EH (cell line): ENCODE measurements at places on chromosomes 13 and 19.
A peak's percentile ranks its signal among the peaks of the same experiment; 100 is the strongest.

DNA sequence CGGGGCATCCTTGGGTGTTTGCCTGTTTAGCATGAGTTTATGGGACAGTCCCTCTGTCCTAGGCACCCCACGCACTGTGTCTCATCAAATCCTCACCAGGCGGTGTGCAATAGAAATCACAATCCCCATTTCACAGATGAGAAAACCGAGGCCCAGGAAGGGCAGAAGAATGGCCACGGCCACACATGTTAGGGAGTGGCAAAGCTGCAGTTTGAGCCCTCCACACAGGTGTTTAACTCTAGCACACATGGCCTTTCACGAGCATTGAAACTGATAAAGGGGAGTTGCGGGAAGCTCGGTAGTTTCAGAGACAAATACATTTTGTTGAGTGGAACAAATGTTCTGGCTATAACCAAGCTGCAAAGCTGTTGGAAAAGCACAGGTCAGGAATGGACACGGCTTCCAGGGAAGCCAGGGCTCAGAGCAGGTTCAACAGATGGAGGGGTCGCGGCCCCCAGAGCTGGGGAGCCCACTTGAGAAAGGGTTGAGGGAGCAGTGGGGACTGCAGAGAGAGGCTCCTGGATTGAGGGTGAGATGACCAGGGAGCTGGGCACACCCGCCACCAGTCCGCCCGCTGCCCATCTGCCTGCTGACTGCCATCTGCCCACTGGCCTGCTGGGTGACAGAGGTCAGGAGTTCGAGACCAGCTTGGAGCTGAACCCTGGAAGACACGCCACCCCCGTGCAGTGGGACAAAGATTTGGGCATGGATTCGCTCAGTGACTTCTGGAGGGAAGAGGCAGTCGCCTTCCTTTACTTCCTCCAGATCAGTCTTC lies 154.7 kb downstream of the URI1 start:
- no peak for DNase-seq

- no peak for DNase-seq
Measured at GRCh38 chr19:41918653-41919244, 9.5 kb downstream of the ERFL start.

DNA sequence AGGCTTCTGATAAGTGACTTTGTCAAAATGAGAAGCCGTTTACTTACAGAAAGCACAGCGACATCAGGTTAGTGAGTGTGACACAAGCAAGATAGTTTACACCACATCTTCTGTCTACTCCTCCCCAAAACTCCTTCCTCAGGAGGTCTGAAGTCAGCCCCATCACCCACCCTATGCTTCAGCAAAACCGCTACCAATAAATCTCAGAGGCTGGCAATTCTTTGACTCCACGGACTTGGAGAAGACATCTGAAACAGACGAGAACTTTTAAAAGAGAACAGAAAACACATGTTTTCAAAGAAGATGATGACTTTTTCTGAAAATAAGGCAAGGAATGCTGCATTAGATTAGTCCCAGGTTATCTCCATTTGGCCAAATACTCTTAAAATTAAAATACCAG lies 261.1 kb downstream of the TBC1D4 start:
- DNase-seq = no peak

DNA sequence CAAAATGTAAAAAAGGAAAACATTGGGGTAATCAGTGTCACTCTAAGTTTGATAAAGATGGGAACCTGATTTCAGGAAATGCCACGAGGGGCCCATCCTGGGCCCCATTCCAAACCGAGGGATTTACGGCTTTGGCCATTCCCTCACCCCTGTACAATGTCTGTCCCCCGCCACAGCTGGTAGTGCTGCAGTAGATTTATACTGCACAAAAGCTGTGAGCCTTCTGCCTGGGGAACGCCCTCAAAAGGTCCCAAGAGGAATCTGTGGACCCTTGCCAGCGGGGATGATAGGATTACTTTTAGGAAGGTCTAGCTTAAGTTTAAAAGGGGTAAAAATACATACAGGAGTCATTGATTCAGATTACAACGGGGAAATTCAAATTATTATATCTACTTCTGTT lies 173.4 kb upstream of the SGCG start:
- no peak for DNase-seq

DNA sequence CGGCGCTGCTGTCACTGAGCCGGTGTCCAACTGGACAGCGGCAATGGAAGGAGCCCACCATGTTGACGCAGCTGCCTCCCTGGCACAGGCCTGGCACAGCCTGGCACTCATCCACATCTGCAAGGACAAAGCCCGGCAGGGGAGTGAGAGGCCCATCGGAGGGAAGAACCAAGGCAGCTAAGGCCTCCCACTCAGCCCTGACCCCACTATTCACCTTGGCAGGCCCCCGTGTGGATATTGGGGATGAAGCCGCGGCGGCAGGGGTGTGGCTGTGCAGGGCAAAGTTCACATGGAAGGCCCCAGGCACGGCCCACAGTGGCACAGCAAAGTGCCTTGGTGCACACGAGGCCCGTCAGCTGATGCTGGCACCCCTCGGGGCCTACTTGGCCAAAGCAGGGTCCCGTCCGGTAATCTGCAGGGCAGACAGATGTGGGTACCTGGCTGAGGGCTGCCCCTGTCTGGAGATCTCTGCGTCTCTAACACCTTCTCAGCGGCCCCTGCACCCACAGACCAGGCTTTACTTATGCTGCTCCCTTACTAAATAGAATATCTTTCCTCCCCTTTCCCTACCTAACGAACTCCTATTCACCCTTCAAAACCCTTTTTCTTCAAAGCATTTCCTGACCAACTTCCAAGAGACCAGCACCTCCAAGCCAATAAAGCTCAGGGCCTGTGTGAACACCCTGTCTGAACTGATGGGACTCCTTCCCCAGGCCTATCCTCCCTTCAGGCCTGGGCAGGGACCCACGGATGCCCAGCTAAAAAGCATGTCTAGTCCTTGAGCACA lies 7.5 kb downstream of the FBN3 start:
- DNase-seq = no peak

DNA sequence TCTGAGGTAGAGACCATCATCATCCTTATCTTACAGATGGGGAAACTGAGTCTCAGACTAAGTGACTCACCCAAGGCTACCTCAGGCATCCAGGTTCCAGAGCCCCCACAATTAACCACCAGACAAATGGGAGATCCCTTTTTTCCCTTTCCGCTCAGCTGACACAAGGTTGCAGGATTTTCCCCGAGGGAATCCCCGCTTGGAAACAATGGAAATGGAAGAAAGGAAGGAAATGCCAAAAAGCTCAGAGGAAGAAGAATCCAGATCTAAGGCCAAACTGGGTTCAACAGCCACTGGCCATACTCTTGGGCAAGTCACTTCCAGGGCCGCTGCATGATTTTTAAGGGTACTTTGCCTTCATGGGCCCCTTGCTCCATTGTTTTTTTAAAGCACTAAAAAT lies 1.6 kb downstream of the ZNF71 start:
- DNase-seq = no peak

DNA sequence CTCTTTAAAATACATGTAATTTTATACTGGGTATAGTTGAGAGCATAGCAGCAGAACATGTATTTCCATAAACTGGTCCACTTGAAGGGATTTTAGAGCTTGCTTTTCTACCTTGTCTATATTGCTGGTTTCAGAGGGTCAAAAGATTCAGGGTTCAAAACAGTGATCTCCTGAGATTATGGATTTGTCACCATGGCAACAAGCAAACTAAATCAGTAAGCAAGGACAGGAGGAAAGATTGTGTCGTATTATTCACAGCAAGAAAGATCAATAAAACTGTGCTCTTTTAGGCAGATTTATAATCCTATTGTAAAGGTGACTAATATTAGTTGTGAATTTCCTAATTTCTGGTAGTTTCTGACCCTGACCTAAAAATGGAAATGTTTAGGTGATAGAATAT lies 496.4 kb downstream of the LMO7 start:
- no peak for DNase-seq

GRCh38 chr13:37270226-37271001 lies 164.9 kb upstream of the CSNK1A1L start:
- no peak for DNase-seq

GRCh38 chr13:114032126-114032799 lies 58.4 kb upstream of the C13orf46 start:
- DNase-seq = peak; percentile 78

DNA sequence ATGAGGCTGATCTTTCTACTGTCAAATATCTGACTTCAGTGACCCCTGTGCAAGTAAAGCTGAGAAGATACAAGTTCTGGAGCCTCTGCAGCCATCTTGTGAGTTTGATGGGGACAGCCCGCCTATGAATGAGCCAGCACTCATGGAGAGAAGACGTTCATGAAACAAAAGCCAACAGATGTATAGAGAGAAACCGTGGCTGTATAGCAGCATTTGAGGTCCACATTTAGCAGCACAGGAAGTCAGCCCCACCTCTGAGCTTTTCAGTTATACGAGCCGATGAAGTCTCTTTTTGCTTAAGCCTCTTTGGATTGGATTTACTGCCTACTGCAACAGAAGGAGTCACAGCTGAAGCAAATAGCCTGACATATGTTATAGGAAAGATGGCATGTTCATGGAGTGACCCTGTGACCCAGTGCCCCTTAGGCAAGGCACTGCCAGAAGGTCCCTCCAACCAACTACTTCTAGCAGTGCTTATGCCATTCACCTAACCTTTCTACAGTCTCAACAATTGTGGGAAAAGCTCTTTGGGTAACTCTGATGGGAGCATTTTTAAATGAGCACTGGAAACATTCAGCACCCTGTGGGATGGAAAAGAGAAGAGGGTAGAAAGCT lies 3.5 kb upstream of the DLEU7 start:
- DNase-seq = no peak

- peak; percentile 3 for DNase-seq
Measured at GRCh38 chr19:15631817-15632216, 8.9 kb upstream of the CYP4F3 start.

DNA sequence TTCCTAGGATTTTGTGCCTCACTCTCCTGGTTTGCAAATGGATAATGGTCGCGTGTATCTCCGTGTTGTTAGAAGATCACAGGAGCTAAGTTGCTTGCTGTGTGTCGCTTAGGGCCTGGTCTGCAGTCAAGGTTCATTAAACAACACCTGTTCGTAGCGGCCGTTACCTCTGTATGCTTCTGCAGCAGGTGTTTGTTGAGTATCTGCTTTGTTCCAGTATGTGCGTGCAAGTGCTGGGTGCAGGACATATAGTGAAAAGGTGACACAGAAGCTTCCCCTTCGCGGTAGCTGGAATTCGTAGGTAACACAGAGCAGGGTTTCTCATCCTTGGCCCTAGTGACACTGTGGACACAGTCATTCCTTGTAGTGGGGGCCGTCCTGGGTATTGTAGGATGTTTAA lies 5.4 kb downstream of the MED25 start:
- no peak for DNase-seq

GRCh38 chr13:47144782-47145181 lies 247.9 kb upstream of the HTR2A start:
- DNase-seq = peak; percentile 2

GRCh38 chr13:89865164-89866064 lies 1482.1 kb upstream of the MIR17HG start:
- DNase-seq = no peak

GRCh38 chr19:3167533-3168272 lies 10.9 kb upstream of the S1PR4 start:
- DNase-seq = no peak

GRCh38 chr19:39402346-39403300 lies 4.0 kb upstream of the ZFP36 start:
- peak; percentile 96 for DNase-seq

- peak; percentile 47 for DNase-seq
Measured at GRCh38 chr19:2254064-2254872, 1.9 kb downstream of the JSRP1 start.

DNA sequence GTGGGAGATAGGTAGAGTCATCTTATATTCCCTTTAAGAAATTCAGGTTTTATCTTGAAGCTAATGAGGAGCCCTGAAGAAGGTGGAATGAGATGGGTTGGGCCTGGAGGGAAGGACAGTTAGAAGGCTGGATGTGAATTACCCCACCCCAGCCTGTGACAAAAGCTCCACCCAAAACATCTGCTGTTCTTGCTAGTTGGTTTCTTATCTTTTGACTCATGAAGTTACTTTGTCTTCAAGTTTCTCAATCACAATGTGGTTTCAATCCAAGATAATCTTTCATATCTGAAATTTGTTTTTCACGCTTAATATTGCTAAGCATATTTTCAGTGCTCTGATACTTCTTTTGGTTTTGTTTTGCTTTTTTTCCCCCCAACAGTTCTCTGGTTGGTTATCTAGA lies 38.3 kb upstream of the HMGB1 start:
- DNase-seq = no peak

DNA sequence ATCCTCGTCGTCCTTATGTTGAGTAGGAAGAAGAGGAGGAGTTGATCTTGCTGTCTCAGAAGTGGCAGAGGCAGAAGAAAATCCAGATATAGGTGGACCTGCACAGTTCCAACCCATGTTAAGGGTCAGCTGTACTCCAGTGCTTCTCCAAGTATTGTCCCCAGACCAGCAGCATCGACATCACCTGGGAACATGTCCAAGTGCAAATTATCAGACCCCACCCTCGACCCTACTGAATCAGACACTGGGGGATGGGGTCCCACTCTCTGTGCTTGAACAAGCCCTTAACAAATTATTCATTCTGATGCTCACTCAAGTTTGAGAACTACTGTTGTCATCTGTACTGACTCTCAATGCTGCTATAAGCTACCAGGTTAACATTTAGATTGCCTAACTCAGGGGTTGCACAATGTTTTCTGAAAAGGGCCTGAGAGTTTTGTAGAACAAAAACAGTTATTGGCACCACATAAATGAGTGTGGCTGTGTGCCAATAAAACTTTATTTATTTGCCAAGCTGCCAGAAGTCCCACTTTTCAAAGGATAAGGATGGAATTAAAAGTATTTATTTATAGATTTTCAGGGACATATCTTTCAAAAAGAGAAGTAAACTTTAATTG lies 226.7 kb upstream of the IPO5 start:
- DNase-seq = no peak

DNA sequence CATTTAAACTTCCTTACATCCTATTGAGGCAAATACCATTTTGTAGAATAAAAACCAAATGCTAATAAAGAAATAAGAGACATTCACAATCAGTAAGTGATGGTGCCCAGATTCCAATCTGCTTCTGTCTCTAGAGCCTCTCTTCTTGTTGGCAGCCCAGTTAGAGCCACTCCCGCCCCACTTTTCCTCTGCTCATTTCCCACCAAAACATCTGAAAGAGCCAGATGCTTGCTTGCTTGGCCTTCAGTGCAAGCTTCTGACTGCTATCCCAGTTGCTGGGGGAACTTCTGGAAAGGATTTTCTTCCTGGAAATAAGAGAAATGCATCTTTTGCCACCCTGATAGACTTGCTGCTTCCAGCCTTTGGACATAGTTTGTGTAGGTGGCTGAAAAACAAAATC lies 12.9 kb downstream of the FRY start:
- no peak for DNase-seq

- no peak for DNase-seq
Measured at GRCh38 chr13:77749344-77749880, 51.9 kb downstream of the SLAIN1 start.

GRCh38 chr19:57771417-57771816 lies 1.9 kb downstream of the ZNF586 start:
- no peak for DNase-seq

- no peak for DNase-seq
Measured at GRCh38 chr19:30160426-30160825, 211.8 kb upstream of the ZNF536 start.

GRCh38 chr13:23081220-23081619 lies 99.6 kb upstream of the SGCG start:
- DNase-seq = peak; percentile 51
